Kidney glomerular epithelial cell (primary cell): ENCODE measurements at places on chromosomes 1 and 21.

DNA sequence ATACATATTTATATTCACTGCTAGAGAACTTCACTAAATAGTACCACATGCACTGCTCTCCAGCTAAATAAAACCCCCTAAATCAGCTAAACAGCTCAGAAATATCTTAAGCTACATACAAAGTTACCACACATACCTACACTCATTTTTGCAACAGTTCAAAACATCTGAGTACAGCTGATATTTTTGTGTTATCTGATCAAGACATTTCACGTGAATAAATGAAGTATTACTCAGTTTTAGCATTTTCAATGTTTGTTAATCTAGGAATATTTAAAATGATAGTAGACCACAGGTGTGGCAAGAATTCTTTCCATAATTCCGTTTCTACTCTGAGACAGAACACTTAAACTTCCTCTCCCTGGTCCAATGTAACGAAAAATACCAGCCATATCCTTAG lies 20.8 kb downstream of the EVI5 start:
- DNase-seq, result no peak

- no peak for DNase-seq
Observed at GRCh38 chr1:151416231-151416630, 16.9 kb downstream of the PSMB4 start.

- DNase-seq, result no peak
Observed at GRCh38 chr1:201250326-201251011, 32.8 kb upstream of the PKP1 start.

DNA sequence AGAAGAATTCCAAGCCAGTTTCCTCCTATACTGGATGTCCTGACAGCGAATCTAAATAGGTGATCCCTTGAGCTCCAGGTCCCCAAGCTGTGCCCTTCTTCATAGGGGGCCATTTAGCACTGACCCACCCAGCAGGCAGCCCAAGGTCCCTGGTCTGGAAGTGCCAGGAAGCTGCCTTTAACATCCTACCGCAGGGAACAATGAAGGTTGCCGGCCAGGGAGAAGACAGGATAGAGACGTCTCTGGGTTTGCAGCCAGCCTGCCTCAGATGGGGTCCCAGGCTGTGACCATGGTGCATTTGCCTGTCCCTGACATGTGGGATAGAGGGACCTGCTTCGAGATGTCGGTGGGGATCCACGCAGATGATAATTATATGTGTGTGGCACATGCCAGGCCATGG lies 2.7 kb upstream of the RIPK4 start:
- no peak for DNase-seq

DNA sequence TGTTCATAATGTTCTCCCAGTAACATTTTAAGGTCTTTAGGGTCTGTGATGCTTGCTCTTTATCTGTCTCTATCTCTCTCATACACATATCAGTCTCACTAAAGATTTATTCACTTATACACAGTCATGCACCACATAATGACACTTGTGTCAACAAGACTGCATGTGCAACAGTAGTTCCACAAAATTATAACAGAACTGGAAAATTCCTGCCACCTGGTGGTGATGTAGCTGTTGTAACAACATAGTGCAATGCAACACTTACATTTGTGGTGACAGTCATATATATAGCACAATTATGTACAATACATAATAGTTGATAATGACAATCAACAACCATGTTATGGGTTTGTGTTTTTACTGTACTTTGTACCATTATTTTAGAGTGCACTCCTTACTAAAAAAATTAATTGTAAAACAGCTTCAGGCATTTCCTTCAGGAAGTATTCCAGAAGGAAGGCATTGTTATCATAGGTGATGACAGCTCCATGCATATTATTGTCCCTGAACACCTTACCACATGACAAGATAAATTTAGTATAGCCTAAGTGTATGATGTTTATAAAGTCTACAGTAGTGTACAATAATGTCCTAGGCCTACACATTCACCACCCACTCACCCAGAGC lies 8.1 kb downstream of the TDRD5 start:
- peak; percentile 7 for DNase-seq

- DNase-seq, result peak; percentile 41
Observed at GRCh38 chr1:234214129-234214910, 158.9 kb upstream of the COA6 start.

- DNase-seq, result no peak
Observed at GRCh38 chr1:248825573-248825908, 174 bp downstream of the SH3BP5L start.

DNA sequence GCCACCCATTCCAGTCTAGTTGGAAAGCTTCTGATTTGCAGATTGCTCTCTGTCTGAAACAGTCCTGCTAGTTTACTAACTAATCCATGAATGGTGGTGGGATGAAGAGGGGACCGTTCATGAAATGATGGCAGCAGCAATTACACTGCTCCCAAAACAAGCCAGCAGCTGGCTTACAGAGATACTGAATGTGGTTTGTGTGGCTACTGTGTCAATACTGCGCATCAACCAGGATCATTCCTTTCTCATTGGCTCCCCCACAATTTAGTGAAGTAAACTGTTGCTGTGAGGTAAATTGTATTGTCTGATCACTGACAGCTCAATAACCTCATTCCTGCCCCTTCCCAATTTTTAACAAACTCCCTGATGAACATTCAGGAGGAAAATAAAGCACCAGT lies 191.3 kb upstream of the LMO4 start:
- DNase-seq, result no peak

DNA sequence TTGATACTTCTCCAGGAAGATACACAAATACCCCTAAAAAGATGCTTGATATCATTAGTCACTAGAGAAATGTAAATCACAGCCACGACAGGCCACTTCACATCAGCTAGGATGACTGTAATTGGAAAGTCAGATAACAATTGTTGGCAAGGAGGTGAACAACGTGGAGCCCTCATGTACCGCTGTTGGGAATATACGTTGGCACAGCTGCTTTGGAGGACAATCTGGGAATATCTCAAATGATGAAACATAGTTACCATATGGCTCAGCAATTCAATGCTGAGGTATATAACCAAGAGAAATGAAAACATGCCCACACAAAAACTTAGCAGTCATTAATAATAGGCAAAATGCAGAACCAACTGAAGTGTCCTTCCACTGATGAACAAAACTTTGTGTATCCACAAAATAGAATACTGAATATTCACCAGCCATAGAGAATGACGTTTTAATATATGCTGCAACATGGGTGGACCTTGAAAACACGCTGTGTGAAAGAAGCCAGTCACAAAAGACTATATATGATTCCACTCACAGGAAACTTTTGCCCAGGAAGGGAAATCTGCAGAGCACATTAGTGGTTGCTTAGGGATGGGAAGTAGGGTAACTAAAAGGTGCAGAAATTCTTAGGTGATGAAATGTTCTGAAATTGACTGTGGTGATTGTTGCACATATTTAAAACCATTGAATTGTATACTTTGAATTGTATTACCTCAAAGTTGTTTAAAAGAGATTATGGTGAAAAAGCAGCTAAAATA lies 95.4 kb downstream of the AHCTF1 start:
- DNase-seq, result no peak

- DNase-seq, result no peak
Observed at GRCh38 chr1:61202854-61203598, 120.7 kb downstream of the NFIA start.

- DNase-seq, result peak; percentile 41
Observed at GRCh38 chr1:101136739-101137138, 100.1 kb upstream of the S1PR1 start.

GRCh38 chr1:172140591-172140990 lies 279.9 kb upstream of the C1orf105 start:
- no peak for DNase-seq

- no peak for DNase-seq
Observed at GRCh38 chr1:18537386-18538306, 56.9 kb downstream of the KLHDC7A start.

DNA sequence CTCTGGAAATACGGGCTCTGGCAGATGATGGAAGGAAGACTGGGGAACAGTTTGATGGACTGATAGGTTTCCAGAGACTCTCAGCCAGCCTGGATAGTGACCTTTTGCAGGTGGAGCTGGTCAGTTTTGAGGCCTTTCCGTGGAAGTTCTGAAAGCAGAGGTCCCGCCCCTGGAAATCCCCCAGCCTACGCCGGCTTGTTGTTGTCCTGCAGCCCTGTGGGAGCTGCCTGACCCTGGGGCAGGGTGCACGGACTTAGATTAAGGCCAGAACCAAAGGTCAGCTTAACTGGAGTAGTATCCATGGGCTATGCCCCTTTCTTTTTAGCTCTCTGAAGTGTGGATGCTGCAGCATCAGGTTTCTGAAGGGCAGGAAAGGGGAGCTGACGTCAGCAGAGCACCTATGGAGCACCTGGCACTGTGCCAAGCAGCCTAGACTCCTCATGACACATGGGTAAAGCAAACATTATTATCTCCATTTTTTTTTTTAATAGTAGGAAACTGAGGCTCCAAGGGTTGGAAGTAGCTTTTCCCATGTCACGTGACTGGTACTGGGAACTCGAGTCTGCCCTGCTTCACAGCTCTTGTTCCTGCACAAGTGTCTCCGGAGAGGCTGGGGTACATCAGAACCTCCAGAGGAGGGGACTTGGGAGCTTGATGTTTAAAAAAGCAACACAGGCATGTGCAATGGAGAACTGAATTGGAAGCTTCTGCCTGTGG lies 38.5 kb downstream of the IER5 start:
- DNase-seq, result peak; percentile 8

DNA sequence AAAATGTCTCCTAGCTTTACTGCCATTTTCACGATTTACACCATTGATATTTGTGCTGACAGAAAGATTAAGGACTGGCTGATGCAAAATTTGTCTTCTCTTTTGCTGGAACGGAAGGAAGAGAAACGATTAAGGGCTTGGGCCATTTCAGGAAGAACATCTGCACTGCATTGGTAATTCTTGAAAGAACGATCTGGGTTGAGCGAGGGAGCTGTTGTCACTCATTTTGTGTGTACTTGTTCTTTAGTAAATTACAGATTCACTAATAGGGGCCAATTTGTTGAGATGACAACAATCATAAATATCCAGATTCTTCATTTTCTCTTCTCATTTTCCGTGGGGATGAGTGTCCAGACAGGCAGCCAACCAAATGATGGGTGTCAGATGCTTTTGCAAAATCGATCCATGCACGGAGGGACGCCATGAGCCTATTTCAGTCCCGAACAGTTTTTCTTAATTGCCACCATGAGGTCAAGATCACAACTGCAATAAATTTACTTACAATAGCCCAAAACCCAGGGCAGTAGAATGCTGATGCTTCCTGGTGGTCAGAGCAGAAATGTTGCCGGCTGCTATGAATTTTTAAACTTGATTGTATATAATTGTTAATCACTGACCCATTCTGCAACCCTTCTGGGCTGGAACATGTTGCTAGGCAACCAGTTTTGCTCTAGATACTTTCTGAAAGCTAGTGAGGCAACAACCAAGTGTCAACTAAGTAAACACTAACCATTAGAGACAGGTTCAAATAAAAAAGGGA lies 132.4 kb upstream of the TIAM1 start:
- no peak for DNase-seq

DNA sequence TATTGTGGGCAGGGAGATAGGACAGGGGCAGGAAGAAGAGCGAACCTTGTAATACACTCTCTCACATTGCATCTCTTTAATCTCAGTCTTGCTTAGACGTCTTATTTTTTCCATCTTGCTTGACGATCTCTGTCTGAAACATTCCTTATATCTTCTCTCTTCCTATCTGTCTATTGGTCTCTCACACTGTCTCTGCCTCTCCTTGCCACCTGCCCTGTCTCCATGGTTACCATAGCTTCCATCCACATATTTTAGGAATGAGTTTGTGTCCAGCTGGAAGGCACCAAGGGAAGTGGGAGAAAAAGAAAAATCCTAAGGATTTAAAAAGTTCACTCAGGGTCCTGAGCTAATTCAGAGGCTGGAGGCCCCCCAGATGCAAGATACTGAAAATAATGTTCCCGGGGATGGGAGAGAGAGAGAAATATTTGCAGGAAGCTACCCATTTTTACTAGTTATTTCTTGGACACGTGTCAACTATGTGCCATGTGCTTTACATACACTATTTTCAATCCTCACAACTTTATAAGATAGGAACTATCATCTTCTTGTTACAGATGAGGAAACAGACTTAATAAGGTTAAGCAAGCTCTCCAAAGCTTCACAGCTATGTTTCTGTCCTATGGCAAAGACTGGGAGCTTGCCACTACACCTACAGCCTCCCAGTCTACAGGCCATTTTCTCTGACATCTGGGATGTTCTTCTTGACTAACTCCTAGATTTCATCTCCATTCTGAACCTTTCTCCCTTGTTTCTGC lies 933 bp downstream of the ANKRD34A start:
- DNase-seq, result peak; percentile 48

DNA sequence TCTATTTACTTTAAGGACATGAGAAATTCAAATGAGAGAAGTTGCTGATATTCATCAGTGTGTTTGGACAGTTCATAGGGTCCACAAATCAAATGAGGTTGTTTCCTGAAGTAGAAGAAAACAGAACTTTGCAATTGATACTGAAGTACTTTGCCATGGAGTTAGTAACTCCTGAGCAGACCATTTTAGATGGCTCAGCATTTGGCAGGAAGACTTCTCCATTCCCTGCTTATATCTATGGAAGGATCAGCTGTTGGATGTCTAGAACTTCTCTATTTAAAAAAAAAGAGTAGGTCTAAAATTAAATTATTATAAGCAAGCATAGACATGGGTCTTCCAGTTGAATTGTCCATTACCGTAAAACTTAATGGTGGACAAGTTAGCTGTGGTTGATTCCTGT lies 5.1 kb downstream of the TMEM167B start:
- DNase-seq, result no peak

DNA sequence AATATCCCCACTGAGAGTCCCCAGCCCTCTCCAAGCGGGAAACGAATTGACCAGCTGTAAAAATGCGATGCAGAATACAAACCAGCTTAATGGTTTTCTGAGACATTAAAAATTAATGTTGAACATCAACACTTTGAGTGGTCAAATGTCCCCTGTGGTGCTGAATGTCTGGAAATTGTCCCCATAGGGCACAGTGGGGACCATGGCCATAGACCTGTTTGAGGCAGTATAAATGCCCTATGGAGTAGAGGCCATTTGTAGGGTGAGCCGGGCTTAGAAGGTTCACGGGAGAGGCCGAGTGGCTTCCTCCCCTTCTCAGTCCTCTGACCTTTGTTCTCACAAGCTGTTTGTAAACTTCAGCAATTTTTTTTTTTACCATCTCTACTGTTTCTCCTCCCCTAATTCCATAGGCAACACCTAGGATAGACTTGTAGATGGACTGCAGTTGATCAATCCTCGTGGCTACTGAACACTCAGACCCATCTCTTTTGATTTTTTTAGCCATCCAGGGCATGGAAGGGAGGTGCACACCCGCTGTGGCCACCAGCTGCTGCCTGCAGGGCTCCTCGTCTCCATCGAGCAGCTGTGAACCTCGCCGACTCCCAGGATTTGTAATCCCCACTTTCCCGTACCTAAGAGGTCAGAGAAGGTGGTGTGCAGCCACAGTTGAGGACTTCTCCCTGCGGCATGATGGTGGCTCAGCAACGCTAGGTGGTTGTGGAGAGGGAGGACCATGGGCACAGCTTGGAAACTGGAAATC lies 41.0 kb downstream of the KAZN start:
- DNase-seq, result no peak

GRCh38 chr1:47996406-47997226 lies 569 bp downstream of the TRABD2B start:
- no peak for DNase-seq

- DNase-seq, result no peak
Observed at GRCh38 chr1:217943361-217943760, 312.2 kb downstream of the SPATA17 start.

- DNase-seq, result no peak
Observed at GRCh38 chr1:110734133-110734680, 59.5 kb upstream of the KCNA3 start.
